ENCODE measurements at places on chromosomes 5 and 9. TPM values are rescaled to one million over a fixed set of nuclear protein-coding genes. Genes with fewer than 3 reads are reported as not detected.
A peak's percentile ranks its signal among the peaks of the same experiment; 100 is the strongest.

DNA sequence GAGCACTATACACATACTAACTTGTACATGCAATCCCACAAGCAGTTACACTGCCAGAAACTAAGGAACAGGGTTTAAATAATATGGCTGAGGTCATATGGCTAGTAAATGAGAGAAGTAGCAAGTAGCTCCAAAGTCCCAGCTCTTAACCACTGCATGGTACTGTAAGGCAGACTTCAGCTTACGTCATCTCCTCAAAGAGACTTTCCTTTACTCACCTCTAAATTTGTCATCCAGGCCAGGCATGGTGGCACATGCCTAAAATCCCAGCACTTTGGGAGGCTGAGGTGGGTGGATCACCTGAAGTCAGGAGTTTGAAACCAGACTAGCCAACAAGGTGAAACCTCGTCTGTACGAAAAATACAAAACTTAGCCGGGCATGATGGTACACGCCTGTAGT, 20.4 kb upstream of the SELENOP start:
- DNase-seq: no peak

DNA sequence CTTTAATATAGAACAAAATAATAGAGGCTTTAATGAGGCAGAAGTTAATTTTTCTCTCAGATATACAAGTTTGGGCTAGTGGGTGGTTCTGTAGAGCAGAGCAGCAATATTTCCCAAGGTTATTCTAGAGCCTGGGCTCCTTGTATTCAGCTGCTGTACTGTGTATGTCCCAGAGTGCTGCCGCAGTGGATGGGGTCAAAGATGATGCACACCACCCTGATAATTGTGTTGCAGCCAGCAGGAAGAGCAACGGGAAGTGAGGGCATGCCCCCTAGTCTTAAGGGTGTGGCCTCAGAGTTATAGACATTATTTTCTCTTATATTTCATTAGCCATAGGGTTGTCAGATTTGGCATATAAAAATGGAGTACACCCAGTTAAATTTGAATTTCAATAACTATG, 23.9 kb upstream of the KIF4B start:
- no peak for DNase-seq

DNA sequence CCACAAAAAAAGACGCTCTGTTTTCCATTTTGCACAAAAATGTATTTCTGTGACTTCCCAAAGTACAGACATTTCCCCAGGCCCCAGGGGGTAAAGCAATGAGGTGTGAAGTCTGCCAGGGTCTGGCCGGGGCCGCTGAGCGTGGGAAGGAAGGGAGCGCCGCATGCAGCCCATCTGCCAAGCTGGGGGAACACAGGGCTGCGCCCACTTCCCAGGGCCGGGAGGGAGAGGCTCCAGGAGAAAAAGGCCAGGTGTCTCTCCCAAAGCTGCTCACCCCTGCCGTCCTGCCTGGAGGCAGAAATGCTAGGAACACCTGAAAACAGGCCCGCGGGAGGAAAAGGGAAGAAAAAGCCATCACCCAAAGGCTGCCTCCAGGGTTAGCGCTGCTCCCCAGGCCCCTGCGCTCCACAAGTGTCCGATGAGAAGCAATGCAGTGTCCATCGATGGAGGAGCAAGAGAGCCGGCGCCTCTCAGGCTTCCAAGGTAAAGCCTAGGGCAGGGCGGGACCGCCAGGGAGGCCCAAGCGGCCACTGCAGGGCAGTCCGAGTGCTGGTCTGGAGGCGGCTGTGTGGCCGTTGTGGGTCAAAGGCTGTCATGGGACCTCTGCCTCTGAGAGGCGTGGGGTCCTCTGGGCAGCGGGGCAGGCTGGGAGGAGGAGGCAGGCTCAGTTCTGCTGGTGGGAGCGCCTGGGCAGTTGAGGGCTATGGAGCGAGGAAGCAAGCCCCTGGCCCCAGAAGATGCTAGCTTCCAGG, 6.0 kb upstream of the ZDHHC12 start:
- DNase-seq: no peak

DNA sequence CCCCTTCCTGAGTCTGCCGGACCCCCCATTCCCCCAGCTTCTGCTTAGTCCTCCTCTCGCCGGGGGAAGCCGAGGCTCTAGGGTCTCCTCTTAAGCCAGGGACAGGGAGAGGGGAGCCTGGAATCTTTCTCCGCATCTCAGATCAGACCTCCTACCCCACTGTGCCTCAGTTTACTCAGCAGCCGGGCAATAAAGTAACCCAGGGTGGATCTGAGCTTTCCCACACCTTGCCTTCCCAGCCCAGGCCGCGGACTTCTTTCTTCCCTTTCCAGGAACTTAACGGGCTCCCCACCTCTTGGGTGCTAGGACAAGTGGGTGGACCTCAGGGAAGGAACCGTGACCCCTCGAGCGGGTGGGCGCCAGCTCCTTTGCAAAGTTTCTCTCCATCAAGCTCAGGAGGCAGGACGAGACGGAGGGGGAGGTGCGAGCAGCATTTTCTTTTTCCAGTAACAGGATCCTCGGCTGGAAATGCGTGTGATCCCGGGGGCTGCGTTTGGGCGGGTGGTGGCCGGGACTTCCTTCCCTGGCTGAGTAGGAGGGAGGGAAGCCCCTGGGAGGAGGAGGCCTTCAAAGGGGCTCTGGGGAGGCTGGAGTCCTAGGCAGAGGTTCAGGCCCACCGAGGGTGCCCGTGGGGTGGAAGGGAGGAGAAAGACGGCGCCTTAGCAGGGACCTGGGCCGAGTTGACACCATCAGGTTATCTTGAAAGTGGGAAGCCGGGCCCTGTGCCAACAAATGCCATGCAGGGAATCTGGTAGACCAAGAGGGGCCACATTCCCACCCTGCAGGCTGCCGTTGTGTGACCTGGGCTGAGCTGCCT, 795 bp downstream of the DAB2IP start:
- DNase-seq: peak; percentile 60

GRCh38 chr5:120628156-120628555, 164.1 kb downstream of the PRR16 start:
- DNase-seq: no peak

GRCh38 chr9:135830496-135830895, 76.8 kb downstream of the CAMSAP1 start:
- no peak for DNase-seq

- DNase-seq: no peak
Observed at GRCh38 chr5:106331415-106331814, 1339.3 kb downstream of the EFNA5 start.

DNA sequence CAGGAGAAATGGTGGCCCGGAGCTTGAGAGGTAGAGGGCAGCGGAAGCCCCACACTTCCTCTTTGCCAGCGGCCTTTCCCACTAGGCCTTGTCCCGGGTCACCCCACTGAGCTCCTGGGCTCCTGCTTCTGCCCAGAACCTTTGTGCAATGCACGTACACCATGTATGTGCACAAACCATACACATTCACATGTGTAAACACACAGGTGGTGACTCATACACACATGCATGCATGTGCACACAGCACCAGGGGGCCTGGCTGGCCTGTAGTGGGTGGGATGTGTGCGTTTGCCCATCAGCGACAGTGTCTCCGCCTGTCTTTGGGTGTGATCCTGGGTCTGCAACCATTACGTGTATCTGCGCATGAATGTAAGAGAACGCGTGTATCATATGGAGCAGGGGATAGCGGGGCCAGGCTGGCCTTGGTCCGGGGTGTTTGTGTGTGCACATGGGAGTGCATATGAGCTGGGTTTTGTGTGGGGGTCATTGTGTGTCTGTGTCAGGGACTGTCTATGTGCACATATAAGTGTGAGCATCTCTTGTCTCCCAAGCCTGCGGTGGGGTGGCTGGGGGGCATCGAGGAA, 43.7 kb downstream of the PSD2 start:
- no peak for DNase-seq

DNA sequence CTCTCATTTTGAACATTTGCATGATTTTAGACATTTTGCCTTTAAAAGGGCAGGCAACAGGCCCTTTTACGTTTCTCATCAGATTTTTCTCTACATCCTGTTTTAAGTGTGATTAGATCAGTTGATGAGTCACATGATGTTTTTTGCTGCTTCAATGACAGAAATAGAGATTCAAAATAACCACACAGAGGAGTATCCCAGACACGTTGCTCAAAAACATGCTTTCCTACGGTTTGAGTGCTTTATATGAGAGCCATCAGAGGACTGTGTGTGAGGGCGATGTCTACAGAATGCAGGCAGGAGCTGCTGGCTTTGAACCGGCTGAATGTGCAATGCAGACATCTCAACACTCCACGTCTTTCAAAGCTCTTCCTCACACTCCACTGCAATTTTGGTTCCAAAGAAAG, 42.1 kb downstream of the OTULIN start:
- DNase-seq: no peak

- peak; percentile 48 for DNase-seq
Observed at GRCh38 chr9:129558063-129558550, 62.8 kb downstream of the C9orf50 start.

- DNase-seq: no peak
Observed at GRCh38 chr5:102811972-102812371, 56.9 kb downstream of the PAM start.

DNA sequence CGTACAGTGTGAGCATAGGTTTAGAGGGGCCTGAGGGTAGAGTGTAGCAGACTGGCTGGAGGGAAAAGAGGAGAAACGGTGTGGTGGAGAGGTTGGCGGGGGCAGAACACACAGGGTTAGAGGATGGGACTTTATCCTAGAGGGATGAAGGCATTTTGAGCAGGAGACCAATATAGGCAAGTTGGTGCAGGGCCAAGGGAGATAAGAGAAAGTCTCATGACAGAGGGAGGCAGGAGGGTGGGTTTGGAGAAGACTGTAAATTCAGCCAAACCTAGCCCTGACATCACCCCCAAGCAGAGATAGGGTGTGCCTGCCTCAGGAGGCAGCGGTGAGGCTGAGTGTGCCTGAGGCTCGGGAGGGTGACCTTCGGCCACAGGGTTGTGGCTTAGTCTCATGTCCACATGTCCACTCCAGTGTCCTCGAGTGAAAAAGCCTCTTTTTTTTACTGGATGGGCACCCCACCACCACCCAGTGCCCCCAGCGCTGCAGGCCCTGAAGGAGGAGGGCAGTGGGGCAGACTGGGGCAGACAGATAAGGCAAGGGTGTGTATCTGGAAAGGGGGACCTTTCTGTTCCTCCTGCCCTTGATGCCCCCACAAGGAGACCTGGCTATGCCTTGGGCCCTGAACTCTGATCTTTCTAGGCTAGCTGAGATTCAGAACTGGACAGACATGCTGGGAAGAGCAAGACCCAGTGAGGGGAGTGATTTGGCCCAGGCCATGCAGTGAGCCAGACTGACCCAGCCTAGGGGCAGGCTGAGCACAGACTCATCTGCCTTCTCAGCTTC, 108.7 kb downstream of the RGS3 start:
- peak; percentile 7 for DNase-seq

- DNase-seq: no peak
Observed at GRCh38 chr5:95393279-95393678, 2.1 kb downstream of the FAM81B start.

DNA sequence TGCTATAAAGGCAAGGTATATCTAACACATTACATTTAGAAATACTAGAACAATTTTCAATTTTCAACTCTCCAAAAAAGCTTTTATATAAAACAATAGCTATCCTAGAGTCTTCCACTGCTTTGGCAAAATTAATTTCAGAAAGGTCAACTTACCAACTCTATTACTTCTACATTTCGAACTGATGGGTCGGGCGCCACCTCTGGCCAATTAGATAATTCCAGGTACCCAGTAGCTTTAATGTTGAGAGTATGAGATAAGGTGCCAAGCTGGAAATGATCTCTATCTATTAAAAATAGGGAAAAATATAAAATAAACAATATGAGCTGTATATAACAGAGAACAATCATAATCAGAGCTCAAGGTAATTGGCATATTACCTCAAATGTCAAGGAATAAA, 166.6 kb downstream of the AP3B1 start:
- DNase-seq: no peak

The REEP2 gene
- total RNA-seq: 4.4 TPM

The GPR21 gene
- not detected for total RNA-seq

The POU5F2 gene
- 2.1 TPM for total RNA-seq

The ATP10B gene
- total RNA-seq: not detected

The MELK gene
- total RNA-seq: 0.45 TPM

All from ovary (tissue), 10 donors.